CD4-positive, CD25-positive, alpha-beta regulatory T cell (primary cell): ENCODE measurements at places on chromosomes 7 and 10. TPM values are rescaled to one million over a fixed set of nuclear protein-coding genes. Genes with fewer than 3 reads are reported as not detected.

OR2A42 gene
- polyA plus RNA-seq: 0.24 TPM

FERD3L gene
- polyA plus RNA-seq: not detected

BICC1 gene
- polyA plus RNA-seq: not detected

CYP17A1 gene
- not detected for polyA plus RNA-seq

HIBADH gene
- polyA plus RNA-seq: 26.9 TPM
